ENCODE measurements at places on chromosomes 13 and 19.

- DNase-seq, result no peak
These were observed 538.9 kb downstream of the RFC3 start for GRCh38 chr13:34356686-34357434.

DNA sequence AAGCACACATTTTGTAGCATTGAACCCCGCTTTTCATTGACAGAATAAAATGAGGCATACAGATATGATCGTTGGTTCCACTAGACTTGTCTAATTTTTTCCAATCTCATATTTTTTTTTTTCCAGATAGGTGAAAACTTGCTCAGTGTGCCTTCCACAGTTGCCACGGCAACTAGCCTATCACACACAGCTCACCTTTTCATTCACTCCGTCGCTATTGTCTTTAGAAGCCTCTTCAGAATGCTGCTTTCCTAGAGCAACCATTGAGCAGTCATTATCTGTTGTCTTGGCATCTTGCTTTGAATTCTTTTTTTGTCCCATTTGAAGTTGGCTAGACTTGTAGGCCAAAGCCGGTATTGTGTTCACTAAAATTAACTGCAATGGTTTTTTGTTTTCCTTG is 37.7 kb upstream of the ESD start:
- DNase-seq, result no peak

- no peak for DNase-seq
These were observed 512.1 kb downstream of the IRS2 start for GRCh38 chr13:109274188-109274821.

- DNase-seq, result no peak
These were observed 20.9 kb downstream of the KLHL26 start for GRCh38 chr19:18657590-18658365.

GRCh38 chr19:40702337-40703012 is 12.0 kb upstream of the NUMBL start:
- peak; percentile 13 for DNase-seq

DNA sequence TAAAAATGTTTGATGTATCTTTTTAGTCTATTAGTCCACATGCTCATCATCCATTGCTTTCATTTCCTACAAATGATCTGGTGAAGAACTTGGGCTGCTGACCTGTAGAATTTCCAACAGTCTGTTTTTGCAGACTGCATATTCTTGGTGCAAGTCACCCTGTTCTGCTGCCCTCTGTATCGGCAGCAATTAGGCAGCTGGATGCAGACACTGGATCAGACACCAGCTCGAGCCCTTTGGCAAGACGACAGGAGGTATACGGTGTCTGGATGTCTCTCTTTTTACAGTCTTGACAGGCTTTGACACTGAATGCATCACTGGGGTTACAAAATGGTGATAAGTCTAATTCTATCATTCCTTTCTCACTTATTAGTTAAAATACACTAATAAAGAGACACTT is 21.8 kb downstream of the MTRF1 start:
- no peak for DNase-seq

DNA sequence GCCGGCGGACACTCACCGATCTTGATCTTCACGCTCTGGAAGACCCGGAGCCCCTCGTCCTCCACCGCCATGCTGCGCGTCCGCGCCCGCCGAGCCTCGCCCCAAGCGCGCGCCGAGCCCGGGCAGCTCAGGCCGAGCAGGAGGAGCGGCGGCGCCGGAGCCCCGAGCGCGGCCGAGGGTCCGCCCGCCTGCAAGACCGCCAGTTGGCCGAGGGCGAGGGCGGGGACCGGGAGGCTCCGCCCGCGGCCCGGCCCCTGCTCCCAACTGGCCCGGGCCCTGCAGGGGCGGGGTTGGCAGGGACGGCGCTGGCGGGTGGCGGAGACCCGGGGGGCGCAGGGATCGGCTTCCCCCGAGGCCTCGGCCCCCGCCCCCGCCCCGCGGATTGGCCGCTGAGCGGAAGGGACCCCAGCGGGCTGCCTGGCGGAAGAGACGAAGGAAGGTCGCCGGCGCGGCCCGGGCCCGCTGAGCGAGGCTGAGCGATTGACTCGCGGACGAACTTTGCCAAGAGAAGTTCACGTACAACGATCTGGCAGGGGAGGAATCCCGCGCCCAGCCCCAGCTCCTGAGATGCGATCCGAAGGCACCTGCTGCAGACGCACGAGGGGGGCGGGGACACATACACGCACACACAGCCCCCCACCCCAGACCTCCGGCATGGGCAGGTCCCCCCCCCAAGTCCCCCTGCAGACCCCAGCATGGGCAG is at the start of gene RASA3:
Gene RASA3, minus strand, starts transcription at position 205 of the 703 bp plus-strand sequence. Its CDS starts 134 bp downstream, at position 71.
- peak; percentile 69 for DNase-seq

DNA sequence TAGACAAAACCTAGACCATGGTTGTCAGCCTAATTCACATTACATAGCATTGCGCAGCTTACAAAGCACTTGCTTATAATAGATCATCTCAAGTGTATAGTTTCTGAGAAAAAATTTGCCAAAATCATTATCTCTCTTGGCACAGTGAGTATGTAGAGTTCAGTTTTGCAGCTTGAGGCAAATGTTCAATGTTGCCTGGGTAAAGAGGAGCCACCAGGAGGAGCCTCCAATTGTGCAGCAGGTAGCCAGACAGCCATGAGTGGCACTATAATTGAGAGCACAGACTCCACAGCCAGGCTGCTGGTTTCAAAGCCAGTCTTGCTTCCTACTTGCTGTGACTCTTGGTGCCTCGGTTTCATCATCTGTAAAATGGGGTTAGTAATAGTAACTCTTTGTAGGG is 24.0 kb upstream of the OLFM4 start:
- no peak for DNase-seq

DNA sequence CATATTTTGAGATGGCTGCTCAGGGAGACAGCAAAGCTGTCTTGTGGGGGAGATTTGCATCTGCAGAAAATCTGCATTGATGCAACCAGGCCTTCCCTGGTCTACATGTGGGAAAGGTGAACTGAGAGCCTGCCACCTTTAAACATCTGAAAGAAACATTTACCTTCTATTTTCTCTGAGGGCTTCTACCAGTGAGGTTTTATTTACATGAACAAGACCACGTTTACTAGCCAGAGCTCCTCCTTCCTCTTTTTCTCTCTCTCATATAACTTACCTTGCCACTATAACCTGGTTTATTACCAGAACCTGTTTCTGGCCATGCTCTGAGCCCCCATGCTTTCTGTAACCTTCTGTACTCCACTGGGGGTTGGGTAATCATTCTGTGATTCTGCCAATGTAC is 14.4 kb upstream of the RUBCNL start:
- no peak for DNase-seq

DNA sequence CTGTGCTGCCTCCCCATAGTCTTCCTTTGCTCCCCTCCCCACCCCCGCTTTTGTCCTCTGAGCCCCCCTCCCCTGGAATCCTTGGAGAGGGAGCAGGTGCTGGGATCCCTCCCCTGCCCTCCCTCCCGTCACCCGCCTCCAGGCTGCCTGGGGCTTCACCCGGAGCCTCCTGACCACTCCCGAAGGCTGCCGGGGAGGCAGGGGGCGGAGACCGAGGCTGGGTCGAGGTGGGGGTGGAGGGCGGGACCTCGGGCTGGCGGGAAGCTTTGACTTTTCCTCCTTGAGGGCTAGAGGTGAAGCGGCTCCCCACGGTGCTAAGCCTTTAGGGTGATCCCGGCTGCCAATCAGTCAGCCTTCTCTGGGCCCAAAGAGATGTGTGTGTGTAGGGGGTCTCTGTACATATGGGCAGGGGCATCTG is 1.5 kb downstream of the KMT5C start:
- no peak for DNase-seq

- no peak for DNase-seq
These were observed 19.0 kb downstream of the N4BP2L1 start for GRCh38 chr13:32409001-32409313.

GRCh38 chr13:33575378-33575777 is 242.6 kb upstream of the RFC3 start:
- DNase-seq, result no peak

GRCh38 chr13:43107780-43108179 is 84.4 kb downstream of the DNAJC15 start:
- DNase-seq, result no peak

DNA sequence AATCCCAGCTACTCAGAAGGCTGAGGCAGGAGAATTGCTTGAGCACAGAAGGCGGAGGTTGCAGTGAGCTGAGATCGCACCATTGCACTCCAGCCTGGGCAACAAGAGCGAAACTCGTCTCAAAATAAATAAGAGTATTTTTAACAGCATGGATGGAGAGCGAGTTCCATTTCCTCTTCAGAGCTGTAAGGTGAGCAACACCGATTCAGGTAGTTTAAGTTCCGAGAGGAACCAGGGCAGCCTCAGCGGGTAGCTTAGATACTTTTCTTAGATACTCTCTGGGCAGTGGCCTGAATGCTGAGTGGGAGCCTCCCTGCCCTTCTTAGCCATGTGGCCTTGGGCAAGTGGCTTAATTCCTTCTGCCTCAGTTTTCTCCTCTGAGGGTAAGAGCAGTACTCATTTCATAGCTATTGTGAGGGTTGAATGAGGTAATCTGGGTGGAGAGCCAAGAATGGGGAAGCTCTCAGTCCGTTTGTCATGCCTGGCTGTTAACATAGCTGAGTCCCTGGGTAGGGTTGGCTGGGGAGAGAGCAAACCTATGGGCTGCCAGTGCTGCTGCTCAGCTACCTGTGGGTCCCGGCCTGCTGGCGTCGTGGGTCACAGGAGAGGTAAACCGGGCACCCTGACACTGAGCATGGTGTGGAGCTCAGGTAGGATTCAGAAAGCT is 4.1 kb downstream of the ATP11A start:
- DNase-seq, result no peak

DNA sequence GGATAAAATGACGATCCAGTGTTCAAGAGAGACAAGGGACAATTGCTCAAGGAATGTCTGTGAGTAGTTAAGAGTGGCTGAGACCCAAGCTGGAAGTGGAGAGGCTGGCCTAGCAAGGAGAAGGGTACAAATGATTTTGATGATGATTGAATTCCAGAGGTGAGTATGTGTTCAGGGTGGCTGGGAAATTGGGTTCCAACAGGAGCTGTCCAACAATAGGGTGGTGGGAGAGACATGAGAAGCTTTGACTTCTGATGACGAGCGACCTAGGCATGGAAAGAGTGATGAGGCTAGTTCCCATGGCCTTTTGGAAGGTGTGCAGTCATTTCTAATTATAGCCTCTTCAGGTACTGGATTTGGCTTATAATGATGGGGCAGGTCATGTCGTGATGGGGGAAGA is 29.1 kb upstream of the DCLK1 start:
- DNase-seq, result no peak

DNA sequence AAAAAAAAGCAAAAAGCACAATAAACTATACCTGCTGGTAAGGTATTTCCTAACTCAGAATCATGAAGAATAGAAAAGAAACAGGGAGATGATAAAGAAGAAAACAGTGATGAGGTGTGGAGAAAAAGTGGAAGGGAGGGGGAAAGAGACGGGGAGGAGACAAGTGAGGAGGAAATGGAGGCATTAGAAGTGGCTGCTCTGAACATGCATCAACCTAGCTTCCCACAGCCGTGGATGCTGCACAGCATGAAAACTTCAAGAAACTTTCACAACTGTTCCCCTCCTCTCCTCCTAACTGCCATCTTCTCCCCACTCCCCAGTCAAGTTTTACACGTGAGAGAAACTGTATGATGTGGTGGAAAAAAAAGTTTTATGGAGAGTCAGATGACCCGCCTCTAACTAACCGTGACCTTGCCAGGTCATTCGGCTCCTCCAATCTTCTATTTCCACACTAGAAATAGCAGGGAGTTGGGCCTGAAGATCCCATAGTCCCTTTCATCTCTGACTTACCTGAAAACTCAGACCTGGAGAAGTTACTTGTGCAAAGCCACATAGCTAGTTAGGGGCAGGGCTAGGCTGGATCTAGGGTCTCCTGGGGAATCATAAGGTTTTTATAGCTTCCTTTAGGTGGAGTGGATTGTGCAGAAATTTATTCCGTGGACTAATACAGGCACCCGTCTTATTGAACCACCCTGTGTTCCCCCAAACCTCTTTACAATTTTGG is 461.9 kb downstream of the KLF5 start:
- DNase-seq, result no peak

DNA sequence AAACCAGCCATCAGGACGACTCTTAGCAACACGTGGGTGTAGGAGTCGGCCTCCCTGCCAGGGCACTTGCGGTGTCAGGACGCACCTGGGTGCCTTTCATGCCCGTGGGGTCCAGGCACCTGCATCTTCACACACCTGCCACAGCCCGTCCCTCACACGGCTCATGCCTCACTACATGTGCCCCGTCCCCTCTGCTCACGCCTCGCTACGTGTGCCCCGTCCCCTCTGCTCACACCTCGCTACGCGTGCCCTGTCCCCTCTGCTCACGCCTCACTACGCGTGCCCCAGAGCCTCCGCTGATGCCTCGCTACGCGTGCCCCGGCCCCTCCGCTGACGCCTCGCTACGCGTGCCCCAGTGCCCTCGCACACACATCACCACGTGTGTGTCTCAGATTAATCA is 58.0 kb upstream of the F7 start:
- no peak for DNase-seq

DNA sequence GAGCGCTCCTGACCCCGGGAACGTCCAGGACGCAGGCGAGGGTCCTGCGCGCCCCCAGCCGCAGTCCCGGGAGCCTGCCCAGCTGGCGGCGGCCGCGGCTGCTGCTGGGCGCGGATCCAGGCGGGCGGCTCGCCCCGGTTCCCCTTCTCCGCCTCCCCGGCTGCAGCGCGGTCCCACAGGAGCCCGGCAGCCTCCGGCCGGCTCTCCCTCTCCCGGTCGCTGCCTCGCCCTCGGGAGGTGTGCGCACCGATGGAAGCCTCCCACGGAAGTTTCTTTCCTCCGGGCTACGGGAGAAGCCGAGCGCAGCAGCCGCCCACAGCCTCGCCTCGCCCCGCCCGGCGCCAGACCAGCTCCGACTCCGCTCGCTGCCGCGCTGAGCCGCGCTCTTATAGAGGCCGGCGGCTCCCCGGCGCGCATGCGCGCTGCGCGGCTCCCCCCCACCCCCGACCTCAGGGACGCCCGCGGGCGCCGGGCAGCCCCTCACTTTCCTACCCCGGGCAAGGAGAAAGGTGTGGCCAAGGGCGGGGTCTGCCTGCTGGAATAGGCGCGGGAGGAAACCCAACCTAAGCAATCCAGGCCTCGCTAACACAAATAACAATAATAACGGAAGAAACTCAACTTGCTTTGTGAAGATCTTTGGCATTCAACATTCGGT is at the start of gene SHISA2:
Gene SHISA2, minus strand, starts transcription at position 360 of the 655 bp plus-strand sequence. CDS start 1,041 bp downstream, outside the sequence.
- DNase-seq, result peak; percentile 13
